NCI-H1105 (cell line): ENCODE measurements at places on chromosomes 2 and 18.
A peak's percentile ranks its signal among the peaks of the same experiment; 100 is the strongest.

DNA sequence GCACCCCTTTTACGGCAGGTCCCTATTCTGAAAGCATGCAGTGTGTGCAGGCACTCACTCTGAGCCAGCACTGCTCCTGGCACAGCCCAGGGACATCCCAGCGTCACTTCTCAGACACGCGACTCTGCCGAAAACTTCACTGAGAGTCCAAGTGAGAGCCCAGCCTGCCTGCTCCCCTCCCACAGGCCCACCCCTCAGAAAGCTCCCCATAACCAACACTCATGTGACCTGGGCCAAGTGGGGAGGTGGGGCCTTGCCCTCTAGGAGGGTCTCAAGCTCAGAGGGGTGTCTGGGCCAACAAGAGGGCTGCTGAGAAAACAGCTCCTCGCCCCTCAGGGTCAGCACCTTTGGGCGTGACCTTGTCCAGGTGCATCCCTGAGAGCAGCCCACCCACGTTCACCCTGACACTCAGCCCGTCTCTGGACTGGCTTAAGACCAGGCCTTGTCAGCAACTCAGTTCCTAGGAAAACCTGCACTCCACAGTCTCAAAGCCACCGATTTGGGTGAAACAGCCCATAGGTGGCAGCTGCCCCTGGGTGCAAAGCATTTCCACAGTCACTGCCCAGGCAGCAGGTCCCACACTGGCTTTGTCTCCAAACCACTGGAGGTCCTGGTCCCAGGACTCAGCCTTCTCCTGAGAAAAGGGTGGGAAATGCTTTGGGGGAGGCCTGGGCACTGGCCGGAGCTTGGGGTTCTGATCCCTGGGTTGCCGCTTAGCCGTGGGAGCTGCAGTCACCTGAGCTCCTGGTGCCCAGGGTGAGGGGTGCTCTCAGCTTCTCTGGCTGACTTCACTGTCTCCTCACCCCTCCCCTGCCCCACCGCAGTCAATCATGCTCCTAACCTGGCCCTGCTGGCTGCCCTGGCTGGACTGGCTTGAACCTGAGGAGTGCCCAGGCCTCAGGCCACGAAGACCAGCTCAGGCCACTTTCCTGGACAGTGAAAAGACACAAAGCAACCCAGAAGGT lies 209.6 kb downstream of the HDAC4 start:
- DNase-seq = no peak

DNA sequence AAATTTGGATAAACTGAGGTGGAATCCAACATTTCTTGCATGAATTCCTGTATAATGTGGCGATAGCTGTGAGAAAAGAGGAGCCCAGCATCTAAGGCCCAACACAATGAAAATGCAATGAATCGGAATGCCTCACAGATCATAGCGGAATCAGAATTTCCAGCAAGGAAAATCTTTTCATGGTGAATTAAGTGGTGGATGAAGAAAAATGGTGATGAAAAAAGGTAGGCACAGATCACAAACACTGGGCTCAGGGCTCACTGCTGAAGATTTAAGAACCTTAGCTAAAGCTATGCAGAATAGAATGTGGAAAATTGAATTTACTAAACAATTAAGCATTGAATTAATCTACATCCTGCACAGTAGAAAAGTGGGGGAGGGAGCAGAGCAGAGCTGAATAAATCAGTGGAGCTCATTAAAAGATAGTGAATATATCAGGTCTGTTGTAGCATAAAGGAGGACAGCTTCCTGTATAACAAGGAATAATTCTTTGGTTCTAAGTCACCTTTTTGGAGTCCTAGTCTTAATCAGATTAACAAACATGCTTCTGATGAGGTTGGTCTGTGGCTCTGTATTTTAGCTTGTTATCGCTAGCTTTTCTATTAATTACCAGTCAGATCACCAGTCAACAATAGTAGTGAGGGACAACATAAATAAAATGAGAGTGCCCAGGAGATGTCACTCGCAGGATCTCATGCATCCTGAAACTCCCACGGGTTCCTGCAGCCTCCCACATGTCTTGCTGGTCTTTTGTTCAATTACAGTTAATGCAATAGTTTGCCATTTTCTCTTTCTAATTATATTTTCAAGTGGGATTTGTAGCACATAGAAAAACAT lies 27.0 kb downstream of the MEIS1 start:
- no peak for DNase-seq

- DNase-seq = no peak
Observed at GRCh38 chr2:232336241-232336736, 42.3 kb upstream of the ALPP start.

DNA sequence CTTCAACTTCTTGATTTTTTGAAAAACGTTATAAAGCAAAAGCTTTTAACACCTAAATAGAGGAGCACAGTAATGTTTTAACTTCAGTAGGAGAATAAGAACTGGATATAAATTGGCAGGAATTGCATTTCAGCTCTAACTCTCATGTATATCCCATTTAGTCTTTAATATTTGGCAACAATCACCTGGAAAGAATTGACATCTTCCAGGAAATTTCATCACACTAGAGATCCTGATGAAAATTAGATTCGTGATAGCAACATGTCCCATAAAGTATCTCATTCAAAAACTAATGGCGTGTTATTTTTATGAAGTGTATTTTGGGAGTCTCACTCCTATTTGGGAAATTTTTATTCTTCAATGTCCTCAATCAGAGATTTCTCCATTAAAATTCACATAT lies 131.1 kb upstream of the DNAJC10 start:
- DNase-seq = no peak

DNA sequence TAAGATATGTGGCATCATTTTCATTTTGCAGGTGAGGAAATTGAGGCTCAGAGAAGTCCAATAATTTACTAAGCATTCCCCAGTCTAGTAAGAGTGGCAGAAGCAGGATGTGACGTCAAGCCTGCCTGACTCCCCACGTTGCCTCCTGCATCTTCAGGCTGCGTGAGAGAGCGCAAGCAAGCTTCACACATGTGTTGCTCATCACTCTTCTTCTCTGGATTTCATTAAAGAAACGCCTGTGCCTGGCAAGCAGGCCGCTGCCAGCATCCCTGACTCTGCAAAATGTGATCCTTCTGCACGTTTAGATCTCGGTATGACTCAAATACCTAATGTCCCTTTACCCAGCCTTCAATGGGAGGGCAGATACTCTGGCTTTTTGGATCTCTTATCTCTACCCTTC lies 96.8 kb downstream of the PRKCE start:
- no peak for DNase-seq

DNA sequence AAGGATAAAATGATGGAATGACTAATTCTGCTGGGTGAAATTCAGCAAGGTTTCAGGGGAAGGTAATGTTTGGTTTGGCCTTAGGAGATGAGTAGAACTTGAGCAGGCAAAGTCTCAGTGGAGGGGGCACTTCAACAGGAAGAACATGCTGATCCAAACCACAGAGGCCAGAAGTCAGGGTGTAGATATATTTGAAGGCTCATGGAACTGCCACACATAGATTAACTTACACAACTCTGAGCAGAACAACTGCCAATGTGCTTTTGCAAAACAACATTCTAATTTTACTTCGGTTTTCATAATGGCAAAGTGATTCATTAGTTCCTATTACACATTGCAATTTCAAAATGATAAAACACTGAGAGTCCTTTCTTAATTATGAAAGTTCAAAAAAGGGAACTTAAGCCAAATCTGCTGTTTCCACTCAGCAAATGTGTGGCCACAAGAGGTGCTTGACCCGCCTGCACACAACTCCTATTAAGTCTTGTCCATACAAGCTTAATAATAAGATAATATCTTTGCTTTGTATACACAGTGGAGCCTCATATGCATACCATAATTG lies 284.8 kb downstream of the MREG start:
- DNase-seq = no peak

DNA sequence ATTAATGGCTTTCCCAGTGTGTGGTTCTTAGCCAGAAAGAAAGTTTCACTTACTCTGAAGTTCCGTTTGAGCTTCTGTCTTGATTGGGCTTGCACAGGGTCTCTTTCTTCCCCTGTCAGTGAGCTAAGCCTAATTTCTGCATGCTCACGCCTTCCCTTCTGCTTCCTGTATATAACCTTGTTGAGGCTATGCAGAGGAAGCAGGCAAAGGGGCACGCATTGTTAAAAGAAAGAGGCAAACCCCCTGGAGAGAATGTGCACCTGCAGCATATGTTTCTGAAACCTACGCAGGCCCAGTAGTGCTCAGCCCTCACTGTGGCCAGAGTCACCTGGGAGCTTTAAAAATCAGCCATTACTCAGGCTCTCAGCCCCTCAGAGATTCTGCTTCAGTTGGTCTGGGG lies 14.5 kb upstream of the PLA2R1 start:
- DNase-seq = peak; percentile 76
